Right lung (tissue), 10 donors: ENCODE measurements at places on chromosomes 11 and 22. TPM values are rescaled to one million over a fixed set of nuclear protein-coding genes. Genes with fewer than 3 reads are reported as not detected.

DNA sequence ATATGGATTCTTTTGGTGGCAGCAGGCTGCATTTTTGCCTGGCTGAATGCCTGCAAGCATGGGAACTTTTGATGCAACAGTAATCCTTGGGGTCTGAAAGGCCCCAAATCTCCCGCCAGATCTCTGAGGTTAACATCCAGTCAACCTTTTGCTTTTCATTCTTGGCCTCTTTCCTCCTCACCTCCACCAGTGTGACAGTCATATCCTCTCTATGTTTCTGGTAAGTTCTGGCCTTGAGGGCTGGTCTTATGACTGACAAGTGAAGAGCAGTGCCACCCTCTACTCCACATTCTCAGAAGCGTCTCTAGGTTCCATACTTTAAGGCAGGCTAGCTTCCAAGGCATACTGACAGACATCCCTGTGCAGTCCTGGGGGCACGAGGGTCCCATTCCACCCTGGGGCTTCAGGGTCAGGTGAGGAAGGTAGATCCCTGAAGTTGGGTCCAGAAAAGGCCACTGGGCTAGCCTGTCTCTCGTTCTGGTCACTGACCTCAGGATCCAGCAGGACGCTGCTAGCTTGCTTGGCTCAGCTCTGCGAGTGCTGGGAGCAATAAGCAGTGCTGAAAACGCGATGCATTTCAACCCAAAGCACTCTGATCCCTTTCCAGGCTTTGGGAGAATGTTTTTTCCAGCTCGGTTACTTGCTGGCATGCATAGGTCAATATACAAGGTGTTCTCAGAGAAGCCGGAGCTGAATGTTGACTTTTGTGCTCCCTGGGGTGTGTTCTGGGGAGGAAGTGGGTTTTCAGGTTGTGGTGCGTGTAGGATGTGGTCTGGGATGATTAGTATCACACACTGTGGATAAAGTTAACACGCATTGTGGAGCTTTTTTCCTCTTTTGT is 75.2 kb downstream of the PTPRJ start:
- DNase-seq: peak; percentile 42

- DNase-seq: peak; percentile 48
These were observed 86.3 kb downstream of the CCDC83 start for GRCh38 chr11:85941380-85941973.

DNA sequence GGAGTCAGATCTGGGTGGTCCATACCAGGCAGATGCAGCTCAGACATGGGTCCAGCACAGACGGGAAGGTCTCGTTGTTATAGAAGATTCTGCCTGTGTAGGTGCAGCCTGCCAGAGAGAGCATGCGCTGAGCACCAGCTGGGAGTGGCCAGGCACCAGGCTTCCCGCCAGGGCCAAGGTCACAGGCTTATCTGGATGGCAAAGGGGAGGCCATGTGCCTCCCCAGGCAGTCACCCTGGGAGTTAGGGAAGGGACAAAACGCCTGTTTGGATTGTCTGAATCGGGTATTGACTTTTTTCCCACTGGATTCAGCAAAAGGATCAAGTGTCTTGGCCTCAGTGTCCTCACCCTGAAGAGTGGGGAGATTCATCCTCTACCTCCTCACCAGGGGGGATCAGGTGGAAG is 26.5 kb downstream of the PGA5 start:
- DNase-seq: no peak

GRCh38 chr22:44489817-44490216 is 8.2 kb downstream of the RTL6 start:
- no peak for DNase-seq

ANKRD13D gene
- 33.2 TPM for polyA plus RNA-seq

UBQLN3 gene
- polyA plus RNA-seq: not detected

- DNase-seq: no peak
These were observed 54.3 kb upstream of the NAV2 start for GRCh38 chr11:19658344-19658743.

DNA sequence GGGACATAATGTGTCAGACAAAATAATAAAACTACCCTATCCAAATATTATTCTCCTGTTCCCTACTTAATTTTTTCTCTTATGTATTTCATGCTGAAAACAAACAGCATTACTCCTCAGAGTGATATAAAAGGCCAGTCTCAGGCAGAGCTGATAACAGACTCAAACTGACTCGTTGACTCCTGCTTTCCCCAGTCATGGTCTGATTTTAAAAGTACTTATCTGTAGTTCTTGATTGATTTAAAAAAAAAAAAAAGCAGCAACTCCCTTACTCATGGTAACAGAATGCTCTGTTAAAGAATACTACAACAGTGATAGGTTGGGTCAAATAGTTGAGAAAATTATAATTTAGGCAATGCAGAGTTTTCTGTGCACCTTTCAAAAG is 90.3 kb upstream of the BARX2 start:
- no peak for DNase-seq

- DNase-seq: no peak
These were observed 26.5 kb downstream of the ARAP1 start for GRCh38 chr11:72725724-72726028.

GRCh38 chr22:43274595-43275240 is 68.5 kb downstream of the SCUBE1 start:
- DNase-seq: no peak

DNA sequence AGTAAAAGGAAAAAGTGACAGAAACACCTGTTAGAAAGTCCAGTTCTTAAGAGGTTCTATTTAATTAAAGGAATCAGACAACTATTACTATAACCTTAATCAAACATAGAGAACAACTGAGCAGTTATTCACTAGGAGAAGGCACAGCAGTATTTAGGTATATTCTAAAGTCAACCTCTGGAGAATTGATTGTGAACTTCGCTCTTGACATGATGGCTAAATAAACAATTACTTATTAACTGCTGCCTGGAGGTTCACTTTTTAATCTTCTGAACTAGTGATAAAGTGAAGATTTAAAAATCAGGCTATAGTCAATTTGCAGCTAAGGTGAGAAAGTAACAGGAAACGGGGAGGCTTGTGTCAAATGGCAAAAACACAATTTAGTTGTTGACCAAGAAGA is 557.3 kb downstream of the FAM181B start:
- DNase-seq: no peak
